GM12892 (cell line): ENCODE measurements at places on chromosomes 3 and 15.

DNA sequence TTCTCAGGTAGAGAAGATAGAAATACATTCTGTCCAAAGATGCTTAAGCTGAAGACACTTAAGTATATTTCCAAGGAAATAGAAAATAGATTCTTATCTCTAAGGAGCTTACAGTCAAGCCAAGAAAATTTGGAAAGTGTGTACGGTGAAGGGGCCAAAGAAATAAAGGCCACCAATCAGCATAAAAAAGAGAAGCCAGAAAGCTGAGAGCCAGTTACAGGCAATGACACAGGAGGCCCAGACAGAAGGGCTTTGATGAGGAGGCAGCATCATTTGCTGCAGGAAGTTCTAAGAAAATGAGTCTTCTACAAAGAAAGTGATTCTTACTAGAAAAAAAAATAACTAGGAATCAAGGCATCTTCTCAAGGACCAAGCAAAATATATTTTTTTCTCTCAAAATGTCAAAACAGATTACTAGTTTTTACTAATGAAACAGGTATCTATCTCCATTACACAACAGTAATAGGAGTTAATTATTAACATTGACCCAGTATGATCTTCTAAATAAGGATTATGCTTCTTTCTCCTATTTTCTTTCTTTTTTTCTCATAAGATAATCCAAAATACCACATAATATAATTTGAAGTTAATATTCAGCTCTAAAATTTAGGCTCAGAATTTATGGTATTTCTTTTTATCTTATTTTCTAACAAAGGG, 82.1 kb upstream of the PHLDB2 start:
- DNase-seq: no peak

DNA sequence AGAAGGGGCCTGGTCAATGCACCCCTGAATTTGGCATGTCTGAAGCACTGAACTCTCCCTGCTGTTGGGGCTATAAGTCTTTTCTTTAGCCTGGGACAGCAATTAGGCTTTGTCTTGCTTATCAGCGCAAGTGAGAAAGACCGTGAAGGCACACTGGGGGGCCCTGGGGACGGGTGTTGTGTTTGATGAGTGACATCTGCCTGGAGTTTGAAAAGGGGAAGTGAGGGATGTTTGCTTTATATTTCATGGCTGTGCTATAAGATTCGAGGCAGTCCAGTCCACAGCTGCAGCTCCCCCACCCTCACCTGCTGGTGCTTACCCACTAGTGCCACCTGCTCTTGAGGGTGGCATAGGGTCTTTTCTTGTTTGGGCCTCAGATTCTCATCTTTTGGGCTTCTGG, 44.8 kb downstream of the CEMIP start:
- DNase-seq: no peak

DNA sequence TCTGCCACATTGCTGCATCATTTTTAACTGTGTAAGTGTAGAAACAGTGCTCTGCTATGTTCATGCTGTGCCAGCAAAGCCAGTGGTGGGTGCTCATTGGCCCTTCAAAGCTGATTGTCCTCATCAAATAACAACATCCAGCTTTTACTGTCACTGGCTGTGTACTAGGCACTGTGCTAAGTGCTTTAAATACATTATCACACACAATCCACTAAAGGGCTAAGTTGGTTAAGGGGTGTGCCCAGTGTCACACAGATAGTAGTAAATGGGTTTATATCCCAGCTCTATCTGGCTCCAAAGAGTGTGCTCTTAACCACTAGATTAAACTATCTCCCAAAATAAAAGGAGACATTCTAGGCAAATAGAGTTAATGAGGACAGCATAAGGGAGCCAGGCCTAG, 7.7 kb downstream of the TUBGCP4 start:
- DNase-seq: no peak

DNA sequence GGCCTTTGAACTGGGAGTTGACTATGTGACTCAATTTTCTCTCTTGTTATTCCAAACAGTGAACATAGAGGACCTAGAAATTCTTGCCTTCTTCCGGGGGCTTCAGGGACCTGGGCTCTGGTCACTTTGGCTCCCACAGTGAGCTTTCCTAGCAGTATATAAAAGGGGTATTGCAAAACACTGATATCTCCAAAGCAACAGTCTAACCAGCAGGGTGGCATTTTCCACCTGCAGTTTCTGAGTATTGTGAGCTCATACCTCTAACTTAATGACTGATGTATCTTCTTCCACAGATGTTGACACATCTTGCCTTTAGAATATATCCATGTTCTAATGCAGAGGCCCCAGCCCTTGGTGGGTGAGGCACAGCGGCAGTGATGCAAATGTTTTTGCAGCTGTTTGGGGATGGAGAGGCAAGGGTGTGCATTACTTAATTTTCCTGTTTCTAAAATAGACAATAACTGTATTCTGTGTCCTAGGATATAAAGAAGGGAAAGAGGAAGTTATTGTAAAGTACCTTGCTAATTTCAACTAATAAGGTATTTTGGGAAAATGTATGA, 45.7 kb upstream of the ADGRG7 start:
- no peak for DNase-seq

GRCh38 chr3:108018552-108018951, 72.3 kb downstream of the CD47 start:
- DNase-seq: no peak

DNA sequence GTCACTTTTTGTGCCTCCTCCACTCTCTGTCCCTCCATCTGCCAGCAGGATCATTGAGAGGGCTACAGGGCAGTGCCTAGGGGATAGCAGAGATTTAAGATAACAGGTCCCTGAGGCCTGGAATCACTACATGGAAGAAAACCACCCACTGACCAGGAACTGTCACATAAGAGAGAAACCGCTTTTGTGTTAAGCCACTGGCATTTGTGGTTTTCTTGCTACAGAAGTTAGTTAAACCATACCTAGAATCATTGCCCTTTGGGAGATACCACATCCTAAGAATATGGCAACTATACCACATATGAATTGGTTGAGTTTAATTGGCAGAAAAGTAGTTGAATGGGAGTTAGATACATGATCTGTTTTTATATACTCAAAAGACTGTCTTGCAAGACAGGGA, 112.8 kb upstream of the LPP start:
- no peak for DNase-seq
